ENCODE measurements at places on chromosomes 2 and 18.

- no peak for DNase-seq
Observed at GRCh38 chr2:157786663-157787363, 89.3 kb downstream of the ACVR1 start.

DNA sequence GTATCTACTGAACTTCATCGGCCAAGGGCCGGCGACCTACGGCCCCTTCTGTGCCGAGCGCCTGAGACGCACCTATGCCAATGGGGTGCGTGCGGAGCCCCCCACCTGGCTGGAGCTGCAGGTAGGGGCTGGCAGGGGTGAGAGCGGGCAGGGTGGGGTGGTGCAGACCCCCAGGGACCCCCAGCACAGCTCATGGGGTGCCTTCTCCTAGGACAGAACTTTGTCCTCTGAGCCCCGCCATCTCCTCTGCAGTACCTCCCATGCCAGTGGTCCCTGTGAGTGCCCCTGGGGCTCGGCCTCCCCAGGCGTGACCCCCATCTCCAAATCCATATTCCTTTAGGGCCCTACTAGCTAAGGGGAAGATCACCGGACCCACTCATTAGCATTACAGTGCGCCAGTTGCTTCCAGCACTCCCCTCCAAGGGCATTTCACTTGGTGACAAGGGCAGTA lies 23.9 kb upstream of the GPR17 start:
- DNase-seq = peak; percentile 84

GRCh38 chr2:31429759-31430438 lies 15.4 kb upstream of the XDH start:
- no peak for DNase-seq

DNA sequence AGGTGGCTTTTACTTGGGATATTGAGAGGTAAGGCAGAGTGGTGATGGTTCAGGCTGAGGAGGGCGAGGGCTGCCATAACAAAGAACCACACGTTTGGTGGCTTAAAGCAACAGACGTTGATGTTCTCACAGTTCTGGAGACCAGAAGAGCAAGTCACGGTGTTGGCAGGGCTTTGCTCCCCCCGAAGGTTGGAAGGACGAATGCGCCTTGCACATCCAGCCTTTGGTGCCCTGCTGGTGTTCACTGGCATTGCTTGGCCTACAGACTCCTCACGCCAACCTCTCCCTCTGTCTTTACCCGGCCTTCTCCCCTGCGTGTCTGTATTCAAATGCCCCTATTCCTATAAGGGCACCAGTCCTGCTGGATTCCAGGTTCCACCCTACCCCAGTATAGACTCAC lies 125.4 kb downstream of the TPO start:
- DNase-seq = no peak

DNA sequence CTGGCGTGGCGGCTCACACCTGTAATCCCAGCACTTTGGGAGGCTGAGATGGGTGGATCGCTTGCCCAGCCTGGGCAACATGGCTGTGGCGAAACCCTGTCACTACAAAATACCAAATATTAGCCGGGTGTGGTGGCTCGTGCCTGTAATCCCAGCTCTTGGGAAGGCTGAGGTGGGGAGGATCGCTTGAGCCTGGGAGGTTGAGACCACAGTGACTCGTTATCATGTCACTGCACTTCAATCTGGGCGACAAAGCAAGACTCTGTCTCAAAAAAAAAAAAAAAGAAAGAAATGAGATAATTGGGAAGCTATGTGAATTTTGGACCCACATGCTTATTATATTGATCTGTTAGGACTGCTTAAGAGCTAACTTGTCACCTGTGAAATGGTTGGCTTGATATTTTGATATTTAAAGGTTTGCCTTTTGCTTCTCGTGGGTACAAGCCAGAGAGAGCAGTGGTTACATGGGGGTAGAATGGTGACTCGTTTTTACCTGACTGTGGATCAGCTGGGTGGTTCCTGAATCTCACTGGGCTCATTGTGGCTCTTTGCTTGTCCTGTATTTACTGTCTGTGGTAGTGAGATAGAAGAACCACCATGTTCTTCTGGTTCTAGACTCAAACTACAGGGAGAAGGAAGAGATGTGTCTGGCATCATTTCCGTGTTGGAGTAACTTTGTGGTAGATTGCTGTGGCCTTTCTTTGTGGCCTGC lies 28.9 kb downstream of the ZNF532 start:
- DNase-seq = no peak

DNA sequence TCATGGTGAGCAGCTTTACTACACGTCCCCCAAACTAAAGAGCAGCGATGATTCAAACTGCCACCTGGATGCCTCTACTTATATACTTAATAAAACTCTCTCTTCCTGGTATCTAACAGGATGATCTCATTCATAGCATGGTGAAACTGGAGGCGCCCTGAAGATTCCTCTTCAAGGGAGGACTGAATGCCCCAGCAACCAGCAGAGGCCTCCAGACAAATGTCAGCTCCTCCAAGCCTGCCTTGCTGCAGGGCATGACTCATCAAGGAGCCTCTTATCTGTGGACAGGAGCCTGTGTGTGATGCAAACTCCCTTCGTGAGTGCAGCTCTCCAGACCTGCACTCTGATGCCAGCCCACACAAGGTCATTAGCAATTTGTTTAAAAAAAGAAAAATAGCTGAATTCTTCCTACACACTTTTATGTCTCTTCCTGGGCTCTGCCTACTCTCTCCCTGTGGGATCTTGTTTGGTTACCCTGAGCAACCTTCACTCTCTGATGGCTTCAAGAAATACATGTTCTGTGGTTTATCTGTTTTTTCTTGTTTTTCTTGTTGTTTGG lies 30.2 kb downstream of the LONRF2 start:
- DNase-seq = no peak

GRCh38 chr2:128783193-128783671 lies 464.6 kb upstream of the HS6ST1 start:
- DNase-seq = peak; percentile 53

GRCh38 chr2:11589316-11589940 lies 55.6 kb downstream of the GREB1 start:
- no peak for DNase-seq

DNA sequence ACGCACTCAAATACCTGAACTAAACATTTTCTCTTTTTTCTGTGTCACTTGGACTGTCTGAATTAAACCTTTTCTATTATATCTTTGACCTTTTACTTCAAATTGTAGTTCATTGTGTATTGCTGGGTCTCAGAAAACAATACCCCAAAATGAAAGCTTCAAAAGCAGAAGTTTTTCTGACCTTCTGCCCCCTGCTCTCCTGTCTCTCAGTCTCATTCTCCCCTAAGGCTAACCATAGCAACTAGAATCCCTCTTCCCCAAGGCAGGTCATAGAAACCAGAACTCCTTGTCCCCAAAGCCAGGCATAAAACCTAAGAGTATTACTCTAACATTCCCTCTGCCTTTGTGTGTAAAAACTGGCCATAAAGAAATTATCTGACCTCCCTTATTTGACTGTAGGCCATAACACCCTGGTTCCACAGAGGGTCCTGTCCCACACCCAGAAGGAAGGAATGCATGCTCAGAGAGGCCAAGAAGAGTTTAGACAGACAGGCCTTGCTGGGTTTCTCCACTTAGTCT lies 93.5 kb upstream of the B3GNT2 start:
- no peak for DNase-seq

- no peak for DNase-seq
Observed at GRCh38 chr2:179876266-179876665, 14.9 kb upstream of the ZNF385B start.

DNA sequence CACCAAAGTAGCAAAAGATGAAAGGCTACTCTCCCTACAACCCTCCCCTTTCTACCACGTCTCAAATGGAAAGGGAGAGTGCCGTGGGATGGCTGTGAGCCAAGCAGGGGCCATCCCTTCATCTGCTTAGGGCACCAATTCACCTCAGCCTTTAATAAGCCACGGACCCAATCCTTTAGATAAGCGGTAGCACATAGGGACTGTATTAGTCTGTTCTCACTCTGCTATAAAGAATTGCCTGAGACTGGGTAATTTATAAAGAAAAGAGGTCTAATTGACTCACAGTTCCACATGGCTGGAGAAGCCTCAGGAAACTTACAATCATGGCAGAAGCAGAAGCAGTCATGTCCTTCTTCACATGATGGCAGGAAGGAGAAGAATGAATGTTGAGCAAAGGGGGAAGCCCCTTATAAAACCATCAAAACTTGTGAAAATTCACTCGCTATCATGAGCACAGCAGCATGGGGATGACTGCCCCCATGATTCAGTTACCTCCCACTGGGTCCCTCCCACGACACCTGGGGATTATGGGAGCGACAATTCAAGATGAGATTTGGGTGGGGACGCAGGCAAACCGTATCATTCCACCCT lies 85.9 kb upstream of the IL1R2 start:
- no peak for DNase-seq

DNA sequence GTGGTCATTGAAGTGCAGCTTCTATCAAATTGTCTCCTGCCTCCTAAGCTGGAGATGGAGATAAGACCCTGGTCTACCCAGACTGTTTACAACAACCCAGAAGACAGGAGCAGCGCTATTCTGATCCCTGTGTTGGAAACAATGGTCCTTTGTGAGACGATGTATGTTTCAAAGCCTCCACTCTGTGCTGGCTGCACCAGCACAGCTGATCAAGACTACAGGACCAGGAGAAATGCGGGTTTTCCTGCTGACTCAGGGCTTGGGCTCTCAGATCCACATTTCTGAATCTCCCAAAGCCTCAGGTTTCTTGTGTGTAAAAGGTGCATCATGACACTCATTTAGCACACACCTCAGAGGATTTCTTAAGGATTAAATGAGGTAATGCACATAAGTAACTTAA lies 92.0 kb downstream of the POU3F3 start:
- no peak for DNase-seq

GRCh38 chr2:70141902-70142589 lies 48.8 kb downstream of the C2orf42 start:
- no peak for DNase-seq

DNA sequence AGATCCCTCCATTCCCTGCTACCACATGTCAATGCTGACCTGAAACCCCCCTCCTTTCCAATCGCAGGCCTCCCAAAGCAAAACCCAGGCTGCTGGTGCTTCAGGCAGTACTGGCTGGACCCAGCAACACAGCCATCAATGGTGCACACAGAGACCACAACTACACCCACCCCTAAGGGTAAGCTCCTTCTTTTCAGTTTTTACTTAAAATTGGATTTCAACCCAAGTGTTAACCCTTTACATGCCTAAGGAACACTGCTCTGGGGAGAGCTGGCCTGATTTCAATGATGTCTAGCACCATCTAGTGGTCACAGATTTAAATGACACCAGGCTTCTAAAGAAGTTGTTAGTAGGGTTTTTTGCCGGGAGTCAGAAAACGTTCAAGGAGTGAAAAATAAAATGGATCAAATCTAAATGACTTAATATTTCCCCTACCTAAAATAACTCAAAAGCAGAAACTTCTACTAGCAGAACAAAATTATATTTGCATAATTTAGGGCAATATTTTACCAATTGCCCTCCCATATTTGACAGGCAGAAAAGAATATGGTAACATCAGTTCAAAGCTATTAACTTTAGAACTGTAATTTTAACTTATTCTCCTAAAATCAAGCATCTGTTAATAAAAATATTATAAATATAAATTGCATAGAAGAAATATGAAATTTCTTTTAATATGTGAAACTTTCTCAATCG lies 24.6 kb downstream of the FECH start:
- no peak for DNase-seq

DNA sequence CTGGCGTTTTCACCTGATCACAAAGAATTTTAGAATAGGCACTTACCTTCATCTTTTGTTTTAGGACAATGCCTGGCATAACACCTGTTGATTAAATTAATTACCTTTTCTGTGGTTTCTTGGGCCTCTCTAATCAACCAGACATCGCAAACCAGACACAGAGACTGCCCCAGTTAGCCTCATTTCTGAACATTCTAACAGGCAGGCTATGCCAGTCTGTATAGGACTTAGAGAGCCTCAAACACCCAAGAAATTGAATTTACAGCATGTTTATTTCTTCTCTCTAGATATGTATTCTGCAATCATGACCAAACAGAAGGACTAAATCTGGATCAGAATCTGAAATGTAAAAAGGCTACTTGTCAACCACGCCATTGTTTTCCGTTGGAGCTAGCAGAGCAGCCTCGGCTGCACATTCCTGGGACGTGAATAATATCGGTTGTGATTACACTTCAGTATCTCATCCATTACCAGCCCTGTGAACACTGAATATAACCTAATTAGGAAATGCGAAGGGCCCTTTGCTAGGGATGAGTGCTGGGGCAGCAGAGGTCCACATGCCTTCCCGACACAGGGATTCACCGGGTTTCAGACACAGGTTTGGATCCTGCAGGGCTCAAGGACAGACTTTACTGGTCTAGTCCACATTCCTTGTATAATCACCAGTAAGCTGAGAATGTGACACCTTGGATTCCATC lies 17.5 kb upstream of the CDC42EP3 start:
- no peak for DNase-seq

DNA sequence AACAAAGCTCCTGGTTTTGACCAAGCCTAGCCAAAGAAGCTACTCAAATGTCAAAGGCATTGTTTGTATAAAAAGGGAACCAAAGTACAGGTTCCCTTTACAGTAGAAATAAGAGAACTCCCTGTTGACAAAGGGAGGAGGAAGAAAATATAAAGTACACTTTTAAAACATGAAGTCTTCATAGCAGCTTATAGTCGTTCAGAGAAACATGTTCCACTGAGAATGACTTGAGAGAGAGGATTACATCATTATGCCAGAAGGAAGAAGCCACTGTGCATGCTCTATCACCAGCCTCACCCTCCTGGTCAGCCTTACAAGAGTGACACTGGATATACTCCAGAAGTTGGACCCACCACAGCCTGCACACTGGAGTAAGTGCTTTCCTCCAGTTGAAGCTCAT lies 2.5 kb upstream of the DHRS9 start:
- DNase-seq = no peak

GRCh38 chr2:54969295-54969939 lies 80.8 kb downstream of the RTN4 start:
- no peak for DNase-seq

DNA sequence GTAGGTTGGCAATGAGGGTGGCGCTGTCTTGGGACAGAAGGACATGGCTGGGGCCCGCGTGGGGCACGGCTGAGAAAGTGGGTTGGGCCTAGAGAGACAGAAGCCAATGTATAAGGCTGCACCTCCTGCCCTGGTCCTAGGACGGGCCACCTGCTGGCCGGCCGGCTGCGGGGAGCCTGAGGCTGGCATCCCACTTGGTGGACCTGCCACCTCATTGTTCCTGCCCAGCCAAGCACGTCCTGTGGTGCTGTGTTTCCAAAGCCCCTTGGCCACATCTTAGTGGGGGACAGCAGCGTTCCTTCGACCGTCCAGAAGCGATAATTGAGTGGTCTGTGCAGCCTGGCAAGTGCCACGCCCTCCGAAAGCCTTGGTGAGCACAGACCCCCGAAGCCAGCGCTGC lies 223.9 kb downstream of the LDLRAD4 start:
- DNase-seq = peak; percentile 81

GRCh38 chr2:143954186-143954585 lies 565.7 kb downstream of the ZEB2 start:
- no peak for DNase-seq

- DNase-seq = peak; percentile 33
Observed at GRCh38 chr2:11692966-11693521, 23.0 kb upstream of the NTSR2 start.

GRCh38 chr2:186607660-186608324 lies 17.9 kb downstream of the ITGAV start:
- no peak for DNase-seq

GRCh38 chr2:60334610-60335009 lies 218.8 kb downstream of the BCL11A start:
- no peak for DNase-seq

- DNase-seq = no peak
Observed at GRCh38 chr2:219175928-219176817, 552 bp downstream of the CNPPD1 start.
